ENCODE measurements at places on chromosomes 5 and 9. TPM values are rescaled to one million over a fixed set of nuclear protein-coding genes. Genes with fewer than 3 reads are reported as not detected.

SV2C gene
- not detected for total RNA-seq

DNA sequence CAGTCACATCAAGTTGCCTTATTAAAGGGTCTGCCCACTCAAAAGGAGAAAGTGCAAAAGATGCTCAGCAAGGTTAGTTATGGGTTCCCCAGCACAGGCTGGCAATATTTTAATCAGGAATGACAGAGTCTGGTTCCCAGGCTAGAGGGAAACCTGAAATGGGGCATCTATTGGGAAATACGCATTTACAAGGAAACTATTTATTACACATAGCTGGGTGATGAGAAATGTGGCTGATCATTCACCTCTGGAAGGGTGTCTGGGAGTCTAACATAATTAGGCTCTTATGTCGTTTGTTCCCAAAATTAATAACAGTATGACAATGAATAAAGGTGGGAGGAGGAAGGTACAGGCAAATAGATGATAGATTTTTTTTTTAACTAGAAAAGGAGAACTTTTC is 314.7 kb downstream of the ENC1 start:
- H3K27ac ChIP-seq, result no peak overlapping the region
- H3K4me1 ChIP-seq, result peaks cover 18% of the 10 kb centered on the region
- H3K27me3 ChIP-seq, result peaks cover 55% of the 10 kb centered on the region
- no peak for DNase-seq

DNA sequence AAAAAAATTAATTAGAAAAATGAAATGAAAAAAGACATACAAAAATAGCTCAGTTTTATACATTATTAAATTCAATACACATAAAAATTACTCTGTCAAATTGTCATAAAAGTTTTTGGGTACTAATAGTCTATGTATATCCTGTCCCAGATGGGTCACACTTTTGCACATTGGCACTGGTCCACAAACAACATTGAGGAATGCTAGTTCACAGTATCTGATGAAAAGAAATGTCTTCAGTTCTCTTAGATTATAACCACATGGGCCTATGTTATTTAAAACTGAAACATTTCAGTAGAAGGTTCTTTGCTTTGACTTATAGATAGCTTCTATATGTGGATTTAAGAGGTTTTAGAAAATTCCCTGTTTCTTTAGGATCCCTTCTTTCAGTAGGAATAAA is 39.8 kb downstream of the LNPEP start:
- H3K4me3 ChIP-seq, result no peak overlapping the region
- peaks cover 28% of the 10 kb centered on the region for H3K36me3 ChIP-seq
- peaks cover 58% of the 10 kb centered on the region for H3K4me1 ChIP-seq
- H3K27ac ChIP-seq, result no peak overlapping the region
- H3K27me3 ChIP-seq, result no peaks in the 10 kb centered on the region
- no peak for DNase-seq

- no peaks in the 10 kb centered on the region for H3K4me1 ChIP-seq
- no peak for DNase-seq
- no peak overlapping the region for H3K27ac ChIP-seq
- peaks cover 8% of the 10 kb centered on the region for H3K27me3 ChIP-seq
- H3K36me3 ChIP-seq, result no peaks in the 10 kb centered on the region
- H3K4me3 ChIP-seq, result no peak overlapping the region
Measured at GRCh38 chr5:54851449-54851848, 133.9 kb downstream of the ESM1 start.

DNA sequence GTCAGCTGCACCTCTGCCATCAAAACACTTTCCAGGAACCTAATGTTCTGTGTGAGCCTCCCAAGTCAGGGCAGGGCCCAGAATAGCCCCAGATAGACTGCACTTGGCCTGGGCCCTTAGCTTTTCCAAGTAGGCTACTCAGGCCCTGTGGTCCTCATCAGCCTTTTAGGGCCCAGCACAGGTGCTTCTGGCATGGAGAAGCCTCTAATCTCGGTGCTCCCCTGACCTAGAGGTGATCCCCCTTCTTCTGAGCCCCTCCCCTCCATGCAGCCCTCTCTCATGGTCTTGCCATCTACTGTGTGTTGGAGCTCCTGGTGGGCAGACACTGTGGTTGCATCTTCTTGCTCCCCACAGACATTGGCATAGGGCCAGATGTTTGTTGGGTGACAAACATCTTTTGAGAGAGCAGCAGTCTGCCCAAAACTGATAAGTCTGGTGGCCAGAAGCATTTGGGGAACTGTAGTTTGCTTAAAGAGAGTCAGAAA is 28.1 kb downstream of the FRMPD1 start:
- no peak overlapping the region for H3K27ac ChIP-seq
- no peak for DNase-seq
- H3K4me1 ChIP-seq, result no peaks in the 10 kb centered on the region

- H3K4me3 ChIP-seq, result no peak overlapping the region
- H3K36me3 ChIP-seq, result no peaks in the 10 kb centered on the region
- H3K27ac ChIP-seq, result no peak overlapping the region
- no peaks in the 10 kb centered on the region for H3K4me1 ChIP-seq
Measured at GRCh38 chr5:137622850-137623249, 113.0 kb downstream of the KLHL3 start.

GRCh38 chr9:33445389-33446239 is 1.8 kb downstream of the AQP3 start:
- no peaks in the 10 kb centered on the region for H3K36me3 ChIP-seq
- peaks cover 34% of the 10 kb centered on the region for H3K4me1 ChIP-seq
- H3K4me3 ChIP-seq, result no peak overlapping the region
- H3K27me3 ChIP-seq, result no peaks in the 10 kb centered on the region

DNA sequence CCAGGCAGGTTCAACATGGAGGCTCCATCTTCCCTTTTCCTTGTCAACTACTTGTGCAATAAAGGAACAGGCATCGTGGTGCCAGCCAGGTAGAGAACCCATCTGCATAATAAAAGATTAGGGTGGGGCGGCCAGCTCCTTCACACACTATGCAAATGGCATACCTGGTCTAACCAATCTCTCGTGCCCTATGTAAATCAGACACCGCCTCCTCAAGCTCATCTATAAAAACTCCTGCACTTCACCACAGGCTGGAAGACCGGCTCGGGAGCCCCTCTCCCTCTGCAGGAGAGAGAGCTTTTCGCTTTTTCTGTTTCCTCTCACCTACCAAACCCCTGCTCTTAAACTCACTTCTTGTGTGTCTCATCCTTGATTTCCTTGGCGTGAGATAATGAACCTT is 244.3 kb upstream of the PUM3 start:
- no peak overlapping the region for H3K4me3 ChIP-seq
- H3K27ac ChIP-seq, result no peak overlapping the region
- H3K4me1 ChIP-seq, result no peaks in the 10 kb centered on the region
- DNase-seq, result no peak
- H3K36me3 ChIP-seq, result no peaks in the 10 kb centered on the region

TEX48 gene
- 0.80 TPM for total RNA-seq

DNA sequence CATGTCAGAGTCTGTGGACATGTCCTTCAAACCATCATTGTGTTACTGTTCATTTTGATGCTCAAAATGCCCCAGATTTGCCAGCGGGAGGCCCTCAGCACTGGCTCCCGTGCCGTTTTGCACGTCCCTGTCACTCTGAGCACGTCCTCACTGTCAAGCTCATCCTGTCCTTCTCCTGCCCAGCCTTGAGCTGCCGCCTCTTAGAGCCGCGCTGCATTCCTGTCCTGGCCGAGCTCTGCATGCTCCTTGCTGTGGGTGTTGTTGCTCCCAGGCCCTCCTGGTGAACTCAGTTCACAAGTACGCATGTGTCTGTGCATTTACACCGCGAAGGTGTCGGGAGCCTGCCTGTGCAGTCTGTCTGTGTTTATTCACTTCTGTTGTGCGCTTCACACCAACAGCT is 62.2 kb downstream of the WNK2 start:
- no peaks in the 10 kb centered on the region for H3K27me3 ChIP-seq
- no peak for DNase-seq
- no peak overlapping the region for H3K4me3 ChIP-seq
- no peaks in the 10 kb centered on the region for H3K4me1 ChIP-seq
- H3K27ac ChIP-seq, result no peak overlapping the region

STARD4 gene
- total RNA-seq, result 71.8 TPM

- peaks cover 11% of the 10 kb centered on the region for H3K4me1 ChIP-seq
- no peak for DNase-seq
- H3K4me3 ChIP-seq, result no peak overlapping the region
- peaks cover under 1% of the 10 kb centered on the region for H3K36me3 ChIP-seq
Measured at GRCh38 chr9:111897601-111898137, 1.1 kb downstream of the UGCG start.

RASGEF1C gene
- not detected for total RNA-seq

DNA sequence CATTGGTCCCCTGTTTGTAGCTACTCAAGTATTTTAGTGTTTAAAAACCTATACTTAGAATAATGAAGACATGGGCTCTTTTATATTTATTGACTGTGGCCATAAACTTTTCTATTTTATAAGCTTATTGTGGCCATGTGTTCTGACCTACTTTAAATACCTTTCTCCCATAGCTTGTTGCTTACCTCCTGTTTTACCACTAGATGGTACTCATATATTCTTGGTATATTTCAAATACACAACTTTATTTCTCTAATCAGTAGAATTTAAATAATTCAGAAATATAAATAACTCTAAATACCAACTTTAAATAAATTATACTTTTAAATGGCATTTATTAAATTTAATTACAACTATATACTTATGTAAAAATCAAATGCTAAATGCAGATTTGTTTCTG is 498.0 kb downstream of the PRDM9 start:
- H3K4me1 ChIP-seq, result no peaks in the 10 kb centered on the region
- H3K4me3 ChIP-seq, result no peak overlapping the region
- no peaks in the 10 kb centered on the region for H3K36me3 ChIP-seq
- DNase-seq, result no peak

- H3K27ac ChIP-seq, result peak overlapping the region; percentile 38
- H3K4me1 ChIP-seq, result peaks cover 3% of the 10 kb centered on the region
- peaks cover 30% of the 10 kb centered on the region for H3K36me3 ChIP-seq
- DNase-seq, result no peak
- no peaks in the 10 kb centered on the region for H3K27me3 ChIP-seq
Measured at GRCh38 chr9:92254381-92255337, 38.8 kb downstream of the IARS1 start.

SNX2 gene
- total RNA-seq, result 41.9 TPM

DNA sequence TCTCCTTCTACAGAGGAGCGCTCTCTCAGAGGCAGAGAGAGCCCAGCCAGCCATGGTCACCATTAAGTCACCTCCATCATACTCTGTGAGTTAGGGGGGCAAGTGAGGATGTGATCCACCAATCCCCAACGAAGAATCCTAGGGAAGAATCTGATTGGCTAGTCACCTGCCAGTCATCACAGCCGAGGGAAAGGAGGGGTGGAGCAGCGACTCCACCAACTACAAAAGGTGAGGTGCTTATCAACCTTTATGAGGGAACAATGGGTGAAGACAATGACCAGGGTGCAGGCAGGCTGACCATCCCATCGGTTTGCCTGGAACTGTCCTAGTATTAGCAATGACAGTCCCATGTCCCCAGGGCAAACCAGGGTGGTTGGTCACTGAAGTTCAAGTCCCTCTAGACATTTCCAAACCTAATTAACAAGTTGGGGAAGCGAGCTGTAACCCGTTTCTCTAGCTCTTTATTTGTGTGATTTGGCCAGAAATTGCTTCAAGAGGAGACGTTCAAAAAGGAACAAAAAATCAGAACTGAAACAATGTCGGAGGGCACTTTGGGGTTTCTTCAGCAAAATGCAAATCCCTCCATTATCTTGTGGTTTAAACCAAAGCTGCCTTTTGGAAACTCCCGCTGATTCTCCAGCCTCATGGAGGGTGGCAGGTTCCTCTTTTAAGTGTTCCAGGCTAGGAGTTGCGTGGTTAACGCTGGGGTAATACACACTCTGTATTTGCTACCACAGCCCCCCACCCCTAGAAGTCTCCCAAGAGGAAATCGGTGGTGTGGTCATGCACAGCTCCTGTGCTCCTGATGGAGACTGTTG is 18.8 kb upstream of the FCN1 start:
- no peak overlapping the region for H3K27ac ChIP-seq
- H3K36me3 ChIP-seq, result no peaks in the 10 kb centered on the region
- H3K27me3 ChIP-seq, result peaks cover 9% of the 10 kb centered on the region
- no peaks in the 10 kb centered on the region for H3K4me1 ChIP-seq

DNA sequence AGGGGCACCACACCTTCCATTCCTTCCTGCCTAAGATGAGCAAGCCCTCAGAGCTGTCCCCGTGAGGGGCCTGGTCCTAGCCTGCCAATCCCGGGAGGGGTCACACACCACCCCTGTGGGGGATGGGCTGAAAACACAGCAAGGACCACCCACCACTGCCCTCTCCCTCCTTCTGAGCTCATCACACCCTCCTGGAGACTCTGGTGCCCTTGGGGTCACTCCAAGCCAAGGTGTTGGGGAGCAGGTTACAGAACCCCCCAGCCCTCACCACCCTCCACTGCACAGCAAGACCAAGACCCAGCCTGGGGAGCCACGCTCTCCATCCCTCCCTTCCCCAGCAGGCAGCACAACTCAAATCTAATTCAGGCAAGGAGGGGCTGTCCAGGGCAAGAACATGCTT is 60.5 kb upstream of the PPP1R26 start:
- DNase-seq, result no peak
- H3K27me3 ChIP-seq, result peaks cover 14% of the 10 kb centered on the region
- no peaks in the 10 kb centered on the region for H3K36me3 ChIP-seq
- no peak overlapping the region for H3K4me3 ChIP-seq

PCDHGA5 gene
- total RNA-seq, result not detected

GRCh38 chr5:78355561-78355960 is 4.9 kb upstream of the SCAMP1 start:
- peaks cover 19% of the 10 kb centered on the region for H3K36me3 ChIP-seq
- H3K4me3 ChIP-seq, result no peak overlapping the region
- H3K27me3 ChIP-seq, result no peaks in the 10 kb centered on the region
- peaks cover 18% of the 10 kb centered on the region for H3K4me1 ChIP-seq
- DNase-seq, result no peak

DNA sequence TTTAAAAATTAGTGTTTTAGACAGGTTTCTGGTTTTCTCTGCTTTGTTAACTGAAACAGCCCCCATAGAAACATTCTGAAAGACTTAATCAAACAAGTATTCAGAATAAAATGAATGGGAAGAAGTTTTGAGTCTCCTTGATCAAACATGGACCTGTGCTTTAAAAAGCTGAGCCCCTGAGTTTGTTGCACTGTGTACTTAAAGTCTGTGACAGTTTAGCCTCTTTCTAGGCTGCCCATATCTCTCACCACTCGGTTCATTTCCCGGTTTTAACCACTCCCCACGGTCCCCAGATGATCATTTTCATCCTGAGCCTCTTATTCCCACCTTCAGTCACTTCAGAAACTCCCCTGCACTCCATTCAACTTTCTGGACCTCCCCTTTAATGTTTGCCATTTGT is 215.9 kb upstream of the DMRT1 start:
- H3K4me3 ChIP-seq, result no peak overlapping the region
- no peaks in the 10 kb centered on the region for H3K27me3 ChIP-seq
- H3K36me3 ChIP-seq, result no peaks in the 10 kb centered on the region
- DNase-seq, result no peak
- no peaks in the 10 kb centered on the region for H3K4me1 ChIP-seq

- peak; percentile 2 for DNase-seq
- H3K36me3 ChIP-seq, result no peaks in the 10 kb centered on the region
- H3K27me3 ChIP-seq, result peaks cover 12% of the 10 kb centered on the region
Measured at GRCh38 chr9:32251539-32251938, 132.9 kb upstream of the ACO1 start.

ADGRD2 gene
- not detected for total RNA-seq

- no peak for DNase-seq
- no peak overlapping the region for H3K27ac ChIP-seq
- H3K4me3 ChIP-seq, result no peak overlapping the region
- no peaks in the 10 kb centered on the region for H3K4me1 ChIP-seq
- H3K27me3 ChIP-seq, result no peaks in the 10 kb centered on the region
- H3K36me3 ChIP-seq, result no peaks in the 10 kb centered on the region
Measured at GRCh38 chr5:31702712-31703111, 63.8 kb downstream of the PDZD2 start.

GRCh38 chr5:72457491-72457890 is 49.7 kb downstream of the ZNF366 start:
- peaks cover 4% of the 10 kb centered on the region for H3K27me3 ChIP-seq
- no peak overlapping the region for H3K4me3 ChIP-seq
- DNase-seq, result no peak
- H3K36me3 ChIP-seq, result no peaks in the 10 kb centered on the region
- H3K4me1 ChIP-seq, result peaks cover 2% of the 10 kb centered on the region

Data from activated naive CD8-positive, alpha-beta T cell treated with anti-CD3 and anti-CD28 coated beads for 36 hours (primary cell).